ENCODE measurements at places on chromosomes 16 and 17. TPM values are rescaled to one million over a fixed set of nuclear protein-coding genes. Genes with fewer than 3 reads are reported as not detected.

Gene AATK
- 3.9 TPM for polyA plus RNA-seq

Gene CTF1
- 6.4 TPM for polyA plus RNA-seq

DNA sequence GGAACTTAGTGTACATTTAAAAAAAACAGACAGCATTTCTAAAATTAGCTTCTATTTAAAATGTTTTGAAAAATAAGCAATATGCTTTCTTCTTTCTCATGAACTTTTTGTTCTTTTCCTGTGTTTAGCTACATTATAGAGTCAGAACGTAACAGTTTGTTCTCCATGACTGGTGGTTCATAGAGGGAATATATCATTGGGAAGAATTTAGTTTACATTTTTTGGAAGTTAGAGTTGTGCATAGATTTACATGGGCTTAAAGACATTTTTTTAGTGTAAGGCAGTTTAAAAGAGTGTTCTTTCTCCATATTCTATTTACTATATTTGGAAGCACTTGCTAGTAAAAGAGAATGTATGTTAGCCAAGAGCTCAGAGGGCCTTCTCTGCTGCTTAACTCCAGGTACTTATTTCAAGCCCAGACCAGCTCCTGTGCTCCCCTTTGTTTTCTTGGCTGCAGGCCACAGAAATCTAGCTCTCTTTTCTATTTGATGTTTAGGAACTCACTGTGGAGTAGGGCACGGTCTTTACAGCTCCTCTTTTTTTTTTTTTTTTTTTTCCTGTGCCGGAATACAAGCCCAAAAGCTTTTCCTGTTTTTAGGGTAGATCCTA is 20.2 kb downstream of the AP2B1 start:
- DNase-seq: no peak

- DNase-seq: no peak
Measured at GRCh38 chr16:30567991-30568638, 3.4 kb downstream of the ZNF688 start.

- no peak for DNase-seq
Measured at GRCh38 chr16:31128711-31129567, 6.6 kb downstream of the PRSS8 start.

GRCh38 chr16:88419790-88420189 is 33.3 kb upstream of the ZFPM1 start:
- no peak for DNase-seq

- DNase-seq: no peak
Measured at GRCh38 chr17:35537601-35538141, at the start of gene SLFN12L. TSS of gene SLFN12L (minus strand) at chr17:35537678. CDS start at chr17:35522364, 15,314 bp downstream.

DNA sequence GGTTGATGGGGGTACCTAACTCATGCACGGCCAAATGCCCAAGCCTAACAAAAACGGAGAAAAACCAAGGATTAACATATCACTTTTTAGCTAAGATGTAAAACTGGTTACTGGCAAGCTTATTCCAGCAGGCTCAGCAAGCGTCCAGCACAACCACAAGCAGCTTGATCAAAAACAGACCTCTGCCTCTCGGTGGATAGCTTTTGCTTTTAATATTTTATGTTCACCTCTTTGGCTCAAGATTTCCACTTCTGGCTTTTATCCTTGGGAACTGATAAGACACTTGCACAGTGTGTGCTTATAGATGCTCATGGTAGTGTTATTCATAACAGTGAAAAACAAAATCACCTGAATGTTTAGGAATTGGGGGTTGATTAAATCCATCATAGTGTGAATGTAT is 206.9 kb upstream of the CACNG5 start:
- no peak for DNase-seq

- DNase-seq: no peak
Measured at GRCh38 chr17:61401389-61402072, 1.9 kb downstream of the TBX2 start.

GRCh38 chr16:28597692-28598261 is 927 bp upstream of the SULT1A2 start:
- DNase-seq: no peak

DNA sequence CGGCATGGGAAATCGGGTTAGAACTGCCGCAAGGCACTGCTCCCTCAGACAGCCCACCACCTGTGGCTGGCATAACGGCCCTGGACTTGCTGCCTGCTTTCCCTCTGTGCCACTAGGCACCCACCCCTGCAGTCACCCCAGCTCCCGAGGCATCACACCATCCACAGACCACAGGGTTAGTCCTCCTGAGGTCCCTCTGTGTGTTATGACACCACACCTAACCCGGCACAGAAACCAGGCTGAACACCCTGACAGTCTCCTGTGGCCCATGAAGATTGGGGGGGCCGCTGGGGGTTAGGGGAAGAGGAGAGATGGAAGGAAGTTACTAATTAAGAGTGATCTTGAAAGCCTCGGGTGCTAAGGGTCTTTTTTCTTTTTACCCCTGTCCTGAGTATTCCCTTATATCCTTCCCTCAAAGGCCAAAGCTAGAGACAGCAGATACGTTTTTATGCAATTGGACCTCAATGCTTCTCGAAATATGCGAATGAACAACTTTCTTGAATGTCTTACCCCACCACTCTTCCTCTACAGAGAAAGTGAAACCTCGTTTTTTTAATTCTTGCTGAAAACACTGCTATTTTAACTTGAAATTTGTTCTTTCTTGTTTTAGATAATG is 7.0 kb downstream of the CYTH1 start:
- DNase-seq: no peak

- no peak for DNase-seq
Measured at GRCh38 chr17:46003907-46004748, 5.1 kb downstream of the STH start.

DNA sequence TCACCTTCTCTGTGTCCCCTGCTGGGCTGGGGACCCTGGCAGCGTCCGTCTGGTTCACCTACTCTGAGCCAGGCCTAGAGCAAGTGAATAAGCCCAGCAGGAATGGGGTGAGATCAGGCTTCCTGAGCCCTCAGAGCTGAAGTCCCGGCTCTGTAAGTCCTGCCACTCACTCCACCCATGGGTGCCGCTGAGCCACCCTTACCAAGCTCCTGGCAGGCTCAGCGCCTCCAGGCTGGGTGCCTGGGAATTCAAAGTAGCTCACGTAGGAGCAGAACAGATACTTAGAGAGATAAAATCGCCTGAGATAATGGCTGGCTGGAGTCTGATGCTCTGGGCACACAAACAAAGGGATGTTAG is 9.8 kb upstream of the LASP1NB start:
- DNase-seq: no peak

DNA sequence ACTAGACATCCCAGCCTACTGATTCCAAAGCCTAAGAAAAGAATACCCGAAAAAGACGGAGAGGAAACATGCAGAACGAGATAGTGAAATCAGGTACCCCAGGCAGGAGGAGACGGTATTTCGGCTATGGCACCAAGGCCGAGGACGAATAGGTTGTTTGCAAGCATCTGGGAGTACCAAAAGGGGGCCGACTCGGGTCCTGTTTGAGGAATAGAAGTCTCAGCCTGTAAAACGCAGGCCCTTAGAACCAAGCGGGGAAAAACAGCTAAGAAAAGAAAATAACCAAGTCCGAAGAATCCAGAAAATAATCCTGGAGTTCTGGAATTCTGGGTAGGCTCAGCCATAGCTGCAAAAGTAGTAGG is 537 bp downstream of the SLC35B1 start:
- no peak for DNase-seq

DNA sequence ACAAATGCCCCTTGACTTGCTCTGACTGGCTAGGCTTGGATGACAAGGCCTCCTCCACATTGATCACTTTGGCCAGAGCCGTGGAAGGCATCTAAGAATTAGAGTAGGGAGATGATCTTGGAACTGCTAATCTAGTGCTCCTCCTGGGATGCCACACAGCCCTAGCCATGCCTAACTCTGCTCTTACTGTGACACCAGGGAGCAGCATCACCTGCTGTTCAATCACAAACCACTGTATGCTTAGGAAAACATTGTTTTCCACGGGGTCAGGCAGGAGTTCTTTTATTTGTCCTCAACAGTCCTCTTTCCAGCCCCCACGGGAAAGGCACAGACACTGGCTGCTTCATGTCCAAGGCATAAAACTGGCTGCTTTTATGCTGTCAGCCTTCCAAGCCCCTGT is 46.3 kb downstream of the C16orf78 start:
- no peak for DNase-seq

DNA sequence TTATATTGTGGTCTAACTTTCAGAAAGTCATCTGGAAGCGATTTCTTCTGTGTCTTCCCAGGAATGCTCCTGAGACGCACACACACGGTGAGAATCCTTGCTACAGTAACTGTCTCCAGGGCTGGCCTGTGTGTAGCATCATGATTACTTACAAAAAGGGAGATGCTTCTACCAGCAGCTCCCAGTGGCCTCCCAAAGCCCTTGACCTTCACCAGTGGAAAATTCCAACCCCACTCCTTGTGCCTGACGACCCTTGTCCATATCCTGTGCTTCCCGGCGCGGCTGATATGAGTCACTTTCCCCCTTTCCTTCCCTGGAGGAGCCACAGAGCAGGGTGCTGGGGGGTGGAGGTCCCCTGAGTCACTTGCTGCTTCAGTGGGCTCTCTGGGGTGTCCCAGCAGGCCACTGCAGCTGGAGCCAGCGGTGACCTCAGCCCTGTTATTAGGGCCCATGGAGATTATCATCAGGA is 22.1 kb upstream of the NAT9 start:
- DNase-seq: no peak

DNA sequence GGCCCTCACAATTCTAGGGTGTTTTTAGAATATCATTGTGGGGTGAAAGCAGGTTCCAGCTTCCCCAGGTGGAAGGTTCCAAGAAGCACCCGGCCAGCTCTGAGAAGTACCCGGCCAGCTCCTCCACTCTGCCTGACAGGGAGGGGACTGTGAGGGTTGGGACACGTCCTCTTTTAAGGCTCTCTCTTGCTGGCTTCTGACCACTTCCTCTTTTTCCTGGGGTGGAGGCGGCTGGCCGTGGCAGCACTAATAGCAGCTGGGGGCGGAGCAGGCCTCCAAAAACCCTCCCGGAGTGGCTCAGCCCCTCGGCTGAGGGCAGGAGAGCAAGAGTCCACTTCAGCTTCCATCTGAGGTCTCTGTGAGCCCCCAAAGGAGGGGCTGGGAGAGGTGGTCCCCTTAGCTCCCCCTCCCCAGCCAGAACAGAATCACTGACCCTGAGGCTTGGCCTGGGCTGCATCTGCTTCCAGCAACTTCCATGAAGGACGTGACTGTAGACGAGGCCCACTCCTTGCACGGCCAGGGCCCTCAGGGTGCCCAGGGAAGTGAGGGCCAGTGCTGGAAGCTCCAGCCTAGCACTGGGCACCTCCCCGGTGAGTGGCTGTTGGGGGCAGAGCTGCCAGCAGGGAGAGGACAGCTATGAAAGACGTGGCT is 26.7 kb upstream of the PLCG2 start:
- DNase-seq: no peak

GRCh38 chr16:54022362-54022761 is 264.2 kb downstream of the IRX3 start:
- DNase-seq: no peak
